ENCODE measurements at places on chromosomes 1 and 21.

DNA sequence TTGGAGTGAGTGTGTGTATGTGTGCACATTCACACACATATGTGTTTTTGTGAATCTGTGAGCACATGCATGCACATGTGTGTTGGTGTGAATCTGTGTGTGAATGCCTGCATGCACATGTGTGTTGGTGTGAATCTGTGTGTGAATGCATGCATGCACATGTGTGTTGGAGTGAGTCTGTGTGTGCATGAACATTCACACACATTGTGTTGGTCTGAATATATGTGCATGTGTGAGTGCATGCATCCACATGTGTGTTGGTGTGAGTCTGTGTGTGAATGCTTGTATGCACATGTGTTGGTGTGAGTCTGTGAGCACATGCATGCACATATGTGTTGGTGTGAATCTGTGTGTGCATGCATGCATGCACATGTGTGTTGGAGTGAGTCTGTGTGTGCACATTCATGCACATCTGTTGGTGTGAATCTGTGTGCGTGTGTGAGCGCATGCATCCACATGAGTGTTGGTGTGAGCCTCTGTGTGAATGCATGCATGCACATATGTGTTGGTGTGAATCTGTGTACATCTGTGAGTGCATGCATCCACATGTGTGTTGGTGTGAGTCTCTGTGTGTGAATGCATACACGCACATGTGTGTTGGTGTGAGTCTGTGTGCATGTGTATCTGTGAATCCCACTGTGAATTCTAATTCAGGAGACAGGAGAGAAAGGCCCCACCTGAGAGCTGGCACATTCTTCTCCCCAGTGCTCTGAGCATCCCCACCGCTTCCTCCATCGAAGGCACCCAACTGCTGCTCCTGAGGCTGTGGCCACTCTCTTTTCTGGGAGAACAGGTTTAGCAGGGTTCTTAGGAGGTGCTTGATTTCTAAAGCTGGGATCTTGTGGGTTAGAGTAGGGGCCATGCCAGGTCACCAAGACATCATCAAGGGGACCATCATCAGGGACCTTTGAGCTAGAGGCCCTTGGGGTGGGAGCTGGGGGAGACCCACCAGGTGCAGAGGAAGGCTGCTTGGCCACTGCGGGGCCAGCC lies 117.5 kb upstream of the ARHGEF16 start:
- DNase-seq, result no peak

DNA sequence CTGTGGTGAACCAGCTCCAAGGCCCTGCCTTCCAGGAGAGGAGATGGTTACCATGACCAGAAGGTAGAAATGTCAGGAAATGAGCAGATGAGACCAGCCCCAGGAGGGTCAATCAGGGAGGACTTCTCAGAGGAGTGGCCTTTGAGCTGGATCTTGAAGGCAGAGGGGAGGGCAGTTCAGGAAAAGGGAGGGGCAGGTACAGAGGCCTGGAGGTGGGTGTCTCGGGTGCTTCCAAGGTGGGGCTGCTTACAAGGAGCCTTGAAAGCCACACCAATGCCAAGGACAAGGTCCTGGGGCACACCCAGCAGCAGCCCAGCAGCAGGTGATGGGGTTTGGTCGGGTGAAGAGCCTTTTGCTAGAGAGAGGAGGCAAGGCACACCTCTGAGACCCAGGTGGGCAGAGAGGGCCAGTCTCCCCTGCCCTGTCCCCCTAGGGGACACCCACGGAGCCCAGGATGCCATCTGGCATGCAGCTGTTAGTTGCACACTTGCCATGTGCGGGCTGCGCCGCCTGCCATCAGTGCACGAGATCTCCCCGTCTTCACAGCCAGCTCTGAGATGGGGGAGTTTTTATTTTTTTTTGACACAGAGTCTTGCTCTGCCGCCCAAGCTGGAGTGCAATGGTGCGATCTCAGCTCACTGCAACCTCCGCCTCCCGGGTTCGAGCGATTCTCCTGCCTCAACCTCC lies 18.5 kb downstream of the SLC66A1 start:
- no peak for DNase-seq

DNA sequence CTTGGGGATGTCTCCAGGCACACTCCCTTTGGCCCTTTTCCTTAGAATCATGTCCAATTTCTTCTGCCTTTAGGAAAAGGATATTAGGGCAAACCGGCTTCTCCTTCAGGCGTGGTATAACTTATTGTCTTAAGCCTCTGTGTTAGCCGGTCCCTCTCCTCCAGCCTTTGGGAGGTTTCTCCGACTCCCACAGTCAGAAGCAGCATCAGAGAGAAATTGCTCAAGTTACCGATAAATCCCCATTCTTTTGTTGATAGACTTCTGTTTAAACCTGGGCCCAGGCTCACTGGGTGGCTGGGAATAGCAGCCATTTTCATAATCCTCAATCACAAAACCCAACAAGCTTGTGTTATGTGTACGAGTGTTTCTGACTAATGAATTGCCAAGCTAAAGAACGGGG lies 85.4 kb upstream of the KAZN start:
- DNase-seq, result no peak

GRCh38 chr1:50774759-50775351 lies 185.2 kb downstream of the FAF1 start:
- DNase-seq, result no peak

GRCh38 chr1:157107702-157108101 lies 8.1 kb upstream of the ETV3L start:
- DNase-seq, result no peak

DNA sequence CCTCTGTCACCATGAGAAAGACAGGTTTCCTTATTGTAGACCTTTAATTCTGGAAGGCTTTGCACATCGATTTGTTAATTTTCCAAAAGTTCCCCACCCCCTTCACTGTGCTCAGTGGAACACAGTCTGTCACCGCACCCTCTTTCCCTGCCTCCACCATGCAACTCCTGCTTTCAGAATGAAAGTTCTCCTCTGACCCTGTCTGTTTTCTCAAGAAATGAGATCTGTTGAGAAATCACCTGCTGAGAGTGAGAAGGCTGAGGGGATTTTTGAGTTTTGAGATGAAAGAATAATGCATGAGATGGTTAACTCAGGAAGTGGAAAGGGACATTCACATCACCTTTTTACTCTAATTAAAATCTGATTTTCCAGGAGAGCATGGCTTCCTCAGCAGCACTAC lies 99.6 kb downstream of the CYYR1 start:
- no peak for DNase-seq
